ENCODE measurements at places on chromosomes 2 and 18.

GRCh38 chr2:82478641-82479040 is 1980.4 kb downstream of the SUCLG1 start:
- DNase-seq = no peak

DNA sequence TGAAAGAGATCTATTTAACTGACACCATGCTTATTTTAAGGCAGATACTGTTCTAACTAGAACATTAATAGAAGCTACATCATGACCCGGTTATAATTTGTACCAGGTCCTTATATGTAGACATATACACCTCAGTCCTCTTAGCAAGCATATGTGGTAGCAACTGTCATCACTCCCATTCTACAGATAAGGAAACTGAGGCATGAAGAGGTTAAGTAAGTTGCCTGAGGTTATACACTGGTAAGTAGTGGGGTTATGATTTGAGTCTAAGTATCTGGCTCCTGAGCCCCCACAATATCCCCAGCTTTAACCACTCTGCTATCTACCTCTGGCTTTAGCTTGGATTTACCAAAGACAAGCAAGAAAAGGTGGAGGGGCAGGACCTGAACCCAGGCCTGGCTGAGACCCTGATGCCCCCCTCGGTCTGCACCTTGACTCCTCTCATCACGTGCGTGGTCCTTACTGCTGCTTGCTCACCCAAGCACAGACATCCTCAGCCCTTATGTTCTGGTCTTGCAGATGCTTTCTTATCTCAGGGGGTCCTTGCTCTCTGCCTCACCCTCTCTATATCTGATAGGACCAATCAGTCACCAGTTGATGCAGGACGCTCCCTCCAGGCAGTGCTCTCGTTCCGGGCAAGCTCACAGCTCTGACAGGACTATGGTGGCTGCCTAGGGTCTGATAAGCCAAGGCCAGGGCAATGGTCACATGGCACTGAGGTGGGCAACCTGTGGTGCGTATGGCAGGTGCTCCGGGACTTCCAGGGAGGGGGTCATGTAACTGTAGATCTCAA is 4.0 kb downstream of the DYSF start:
- no peak for DNase-seq

- DNase-seq = no peak
These were observed 172.9 kb upstream of the SETBP1 start for GRCh38 chr18:44507729-44508325.

DNA sequence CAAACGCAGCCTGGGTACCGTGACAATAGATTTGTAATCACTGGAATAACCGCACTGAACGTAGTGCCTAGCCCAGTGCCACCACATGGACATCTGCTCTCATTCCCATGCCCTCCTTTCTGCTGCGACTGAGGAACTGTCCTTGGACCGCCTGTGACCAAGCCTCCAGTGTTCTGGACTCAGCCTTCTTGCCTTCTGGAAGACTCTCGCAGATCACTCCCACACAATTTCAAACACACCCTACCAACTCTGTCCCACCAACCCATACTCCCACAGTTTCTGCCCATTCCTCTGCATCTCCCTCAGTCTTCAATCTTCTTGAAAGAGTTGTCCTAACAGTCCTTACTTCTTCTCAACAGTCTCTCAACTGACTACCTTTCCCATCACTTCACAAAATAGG is 2.1 kb downstream of the RNF149 start:
- no peak for DNase-seq

- DNase-seq = no peak
These were observed 69.0 kb downstream of the COL6A3 start for GRCh38 chr2:237344942-237345341.

GRCh38 chr2:65319072-65319673 is 91.5 kb downstream of the ACTR2 start:
- DNase-seq = no peak

- no peak for DNase-seq
These were observed 182.7 kb upstream of the HNRNPA3 start for GRCh38 chr2:177029901-177030300.

DNA sequence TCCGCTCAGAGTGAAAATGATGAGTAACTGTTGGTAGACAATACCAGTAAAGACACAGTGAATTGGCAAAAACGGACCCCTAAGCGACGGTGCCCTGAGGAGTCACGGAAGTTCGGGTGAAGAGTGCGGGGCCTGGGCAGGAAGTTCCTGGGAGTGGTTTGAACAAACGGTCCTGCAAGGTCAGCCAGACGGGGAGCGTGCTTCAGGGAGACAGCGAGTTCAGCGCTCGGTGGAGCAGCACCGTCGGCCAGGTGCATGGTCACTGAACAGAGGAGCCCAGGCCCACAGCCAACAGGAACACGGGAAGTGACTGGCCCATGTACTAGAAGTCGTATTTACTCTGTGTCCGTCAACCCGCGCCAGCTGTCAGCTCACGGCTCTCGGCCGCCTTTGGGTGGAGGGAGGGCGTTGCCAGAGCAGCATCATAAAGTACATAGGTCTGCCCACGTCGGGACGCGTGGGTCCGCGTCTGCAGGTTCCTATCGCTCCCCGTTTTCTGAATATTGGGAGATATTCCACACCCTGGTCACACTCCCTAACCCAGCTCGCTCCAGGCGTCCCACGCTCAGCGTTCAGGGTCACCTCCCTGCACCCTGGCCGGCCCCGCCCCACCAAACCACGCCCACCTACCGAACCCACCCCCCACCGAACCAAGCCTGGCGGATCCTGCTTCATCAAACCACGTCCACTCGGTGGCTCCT is 75.6 kb upstream of the UXS1 start:
- DNase-seq = no peak

DNA sequence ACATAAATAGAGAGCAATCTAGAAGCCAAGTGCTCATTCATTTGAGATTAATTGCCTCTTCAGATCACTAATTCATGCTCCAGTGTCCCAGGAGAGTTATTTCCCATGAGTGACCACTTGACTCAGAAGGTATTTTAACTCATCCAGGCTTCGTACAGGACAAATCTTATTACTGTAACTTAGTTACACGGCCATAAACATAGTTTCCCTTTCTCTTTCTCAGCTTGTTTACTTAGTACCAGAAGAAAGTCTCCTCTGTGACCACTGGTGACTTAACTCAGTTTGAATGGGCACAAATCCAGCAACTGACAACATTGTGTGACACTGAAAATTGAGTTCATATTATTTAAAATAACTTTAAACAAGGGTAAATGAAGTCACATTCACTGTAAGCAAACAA is 25.3 kb downstream of the MMADHC start:
- no peak for DNase-seq

- no peak for DNase-seq
These were observed 312.5 kb upstream of the CHAC2 start for GRCh38 chr2:53455094-53455493.

DNA sequence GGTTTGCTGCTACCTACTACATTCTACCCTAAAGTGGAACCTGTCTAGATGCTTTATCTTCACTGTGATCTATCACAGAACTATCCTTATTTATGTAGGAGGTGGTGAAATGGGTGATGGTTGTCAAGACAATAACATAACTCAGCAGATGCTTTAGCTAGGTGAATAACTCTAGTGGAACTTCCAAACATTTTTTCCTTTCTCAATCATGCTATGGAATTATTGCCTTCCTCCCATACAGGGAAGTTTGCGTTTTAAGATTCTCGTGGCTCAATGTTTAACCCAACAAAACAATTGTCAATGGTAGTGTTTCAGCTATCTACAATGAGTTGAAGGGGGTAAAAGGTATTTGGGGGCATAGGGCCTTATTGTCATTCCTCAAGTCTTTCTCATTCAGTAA is 82.6 kb upstream of the GLI2 start:
- no peak for DNase-seq

GRCh38 chr2:42132191-42132965 is 36.8 kb upstream of the EML4 start:
- peak; percentile 84 for DNase-seq

DNA sequence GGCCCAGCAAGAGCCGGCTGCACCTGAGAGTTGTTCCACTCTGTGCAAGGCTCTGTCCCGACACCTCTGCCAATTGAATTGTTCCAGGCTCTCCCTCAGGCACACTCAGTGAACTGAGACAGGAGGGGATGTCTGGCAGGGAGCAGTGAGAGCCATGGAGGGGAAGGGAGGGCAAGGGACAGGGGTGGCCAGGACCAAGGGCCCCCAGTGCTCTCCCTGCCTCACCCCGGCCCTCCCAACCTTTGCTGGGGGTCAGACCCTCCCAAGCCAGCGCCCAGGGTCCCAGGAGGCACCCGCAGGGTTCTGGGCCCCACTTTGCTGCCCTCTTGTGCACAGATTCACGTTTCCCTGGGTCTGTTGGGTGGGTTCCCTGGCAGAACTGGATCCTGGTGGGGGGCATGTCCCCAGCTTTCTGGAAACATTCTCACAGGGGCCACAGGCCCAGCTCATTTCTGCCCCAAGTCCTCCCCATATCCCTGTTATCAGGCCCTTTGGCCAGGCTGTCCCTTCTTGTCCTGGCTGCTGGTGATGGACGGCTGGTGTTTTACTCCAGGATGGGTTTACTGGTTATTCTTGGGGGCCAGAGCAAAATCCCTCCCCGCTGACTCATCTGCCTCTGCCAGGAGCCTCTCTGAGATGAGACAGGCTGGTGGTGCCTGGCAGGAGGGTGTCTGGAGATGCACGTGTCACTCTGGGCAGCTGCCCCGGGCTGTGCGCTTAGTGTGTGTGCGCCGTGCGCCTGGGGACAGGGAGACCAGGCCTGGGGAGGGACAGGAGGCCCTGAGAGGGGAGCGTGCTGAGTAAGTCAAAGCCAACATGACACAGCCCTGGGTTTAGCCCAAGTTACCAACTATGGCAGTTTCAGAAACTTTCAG is 136.5 kb upstream of the CTDP1 start:
- no peak for DNase-seq

- no peak for DNase-seq
These were observed 35.3 kb downstream of the NHEJ1 start for GRCh38 chr2:219125225-219125885.

- DNase-seq = no peak
These were observed 81.8 kb upstream of the CREB1 start for GRCh38 chr2:207448006-207448405.

DNA sequence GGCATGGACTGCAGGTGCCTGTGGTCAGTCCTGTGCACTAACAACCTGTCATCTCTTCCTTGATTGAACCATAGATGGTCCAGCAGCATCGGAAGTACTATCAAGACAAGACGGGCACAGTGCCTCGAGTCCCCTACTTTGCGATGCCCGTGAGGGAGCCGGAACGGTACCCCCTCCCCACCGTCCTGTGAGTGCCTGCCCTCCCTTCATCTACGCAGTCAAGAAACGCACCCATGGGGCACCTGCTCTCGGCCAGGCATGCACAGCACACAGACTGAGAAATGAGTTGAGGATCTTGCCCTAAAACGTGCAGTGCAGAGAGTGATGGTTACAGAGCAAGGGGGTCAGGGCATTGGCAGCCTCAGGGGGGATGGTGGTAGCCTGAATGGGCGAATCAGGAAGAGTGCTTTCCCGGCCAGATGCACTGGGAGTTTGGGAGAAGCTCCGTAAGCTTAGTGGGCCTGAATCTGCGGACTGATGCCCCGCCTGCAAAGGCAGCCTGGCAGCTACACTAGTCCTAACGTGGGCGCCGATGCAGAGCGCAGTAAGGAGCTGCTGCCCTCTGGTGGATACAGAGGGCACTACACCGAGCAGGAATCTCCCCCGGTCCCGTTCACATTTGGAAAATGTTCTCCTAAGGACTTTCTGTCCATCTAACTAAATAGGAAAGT is 63.6 kb downstream of the CIB4 start:
- peak; percentile 21 for DNase-seq

GRCh38 chr2:229162015-229162414 is 109.1 kb downstream of the PID1 start:
- no peak for DNase-seq

DNA sequence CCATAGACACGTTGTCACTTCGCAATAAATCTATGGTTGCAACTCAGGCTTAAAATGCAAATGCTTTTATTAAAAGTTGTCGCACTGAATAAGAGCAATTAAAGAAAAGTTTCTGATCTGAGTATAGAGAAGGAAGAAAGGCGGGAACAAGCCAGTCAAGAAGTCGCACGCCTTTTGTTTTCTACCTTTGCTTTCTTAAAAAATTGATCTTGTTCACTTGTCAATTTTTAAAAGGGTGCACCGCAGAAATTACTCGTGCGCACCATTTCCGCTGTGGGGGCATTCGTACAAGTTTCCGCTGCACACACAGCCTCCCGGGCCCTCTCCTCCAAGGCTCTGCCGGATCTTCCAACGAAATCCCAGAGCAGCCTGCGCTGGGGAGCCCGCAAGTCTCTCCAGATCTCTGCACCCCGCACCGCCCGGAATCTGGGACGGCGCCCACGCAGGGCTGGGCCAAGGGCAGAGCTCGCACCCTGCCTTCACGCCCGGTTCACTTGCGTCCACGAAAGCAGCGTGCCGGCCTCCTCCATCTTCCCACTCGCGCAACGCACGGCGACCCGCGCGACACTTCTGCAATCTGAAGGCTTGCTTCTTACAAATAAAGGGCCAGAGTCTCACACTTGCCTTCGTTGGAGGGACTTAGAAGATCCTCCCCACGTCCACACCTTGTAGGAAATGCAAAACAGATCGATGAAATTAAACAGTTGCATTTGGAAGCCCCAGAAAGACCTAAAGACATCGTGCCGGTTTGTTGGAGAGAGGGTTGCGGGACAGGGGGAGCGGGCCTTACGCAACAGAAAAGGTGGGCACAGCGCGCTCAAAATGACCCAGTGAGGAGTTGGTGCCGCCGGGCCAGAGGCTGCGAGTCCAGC is 2.6 kb upstream of the SALL3 start:
- no peak for DNase-seq

- no peak for DNase-seq
These were observed 679.3 kb downstream of the ZEB2 start for GRCh38 chr2:143840601-143841000.

DNA sequence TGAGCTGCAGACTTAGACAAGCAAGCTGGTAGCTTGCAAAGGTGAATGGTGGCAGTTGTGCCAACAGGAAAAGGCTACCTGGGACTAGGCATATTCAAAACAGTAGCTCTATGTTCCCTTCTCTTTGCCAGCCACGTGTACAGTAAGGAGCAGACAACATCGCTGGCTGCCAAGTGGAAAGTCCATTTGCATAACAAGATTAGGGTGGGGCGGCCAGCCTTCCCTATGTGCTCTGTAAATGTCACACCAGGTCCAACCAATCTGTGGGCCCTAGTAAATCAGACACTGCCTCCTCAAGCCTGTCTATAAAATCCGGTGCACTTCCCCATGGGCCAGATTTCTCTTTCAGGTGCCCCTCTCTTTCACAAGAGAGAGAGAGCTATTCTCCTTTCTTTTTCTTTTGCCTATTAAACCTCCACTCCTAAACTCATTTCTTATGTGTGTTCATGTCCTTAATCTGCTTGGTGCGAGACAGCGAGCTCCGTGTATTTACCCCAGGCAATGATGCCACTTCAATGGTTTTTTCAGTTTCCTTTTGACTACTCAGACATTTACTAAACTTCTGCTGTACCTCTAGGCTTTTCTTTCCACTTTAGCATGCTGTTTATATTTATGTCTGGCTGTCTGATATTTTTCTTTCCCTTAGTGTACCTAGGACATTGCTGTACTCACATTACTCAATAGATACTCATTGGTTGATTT is 297.4 kb upstream of the GCFC2 start:
- no peak for DNase-seq

DNA sequence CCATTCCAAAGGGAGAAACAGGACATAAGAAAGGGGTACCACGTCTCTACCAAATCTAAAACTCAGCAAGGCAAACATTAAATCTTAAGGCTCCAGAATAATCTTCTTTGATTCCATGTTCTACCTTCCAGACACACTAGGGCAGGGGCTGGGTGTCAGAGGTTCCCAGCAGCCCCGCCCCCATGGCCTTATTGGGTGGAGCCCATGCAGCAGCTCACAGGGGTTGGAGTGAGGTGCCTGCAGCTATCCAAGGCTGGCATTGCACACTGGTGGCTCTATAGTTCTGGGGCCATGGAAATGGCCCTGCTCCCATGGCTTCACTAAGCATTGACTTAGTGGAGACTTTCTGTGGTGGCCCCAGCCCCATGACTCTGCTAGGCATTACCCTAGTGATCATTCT is 14.9 kb upstream of the OSR1 start:
- no peak for DNase-seq
